ENCODE measurements at places on chromosomes 1 and 21. TPM values are rescaled to one million over a fixed set of nuclear protein-coding genes. Genes with fewer than 3 reads are reported as not detected.

PTPN22 gene
- 0.40 TPM for polyA plus RNA-seq

KCNE2 gene
- polyA plus RNA-seq: 0.49 TPM

SLC30A2 gene
- polyA plus RNA-seq: not detected

VPS45 gene
- polyA plus RNA-seq: 17.5 TPM

HES3 gene
- 7.7 TPM for polyA plus RNA-seq

PEX19 gene
- 18.4 TPM for polyA plus RNA-seq

UBXN10 gene
- polyA plus RNA-seq: 0.27 TPM

RIPPLY3 gene
- 3.1 TPM for polyA plus RNA-seq

RNU1-3 gene
- not detected for polyA plus RNA-seq

TLCD4 gene
- polyA plus RNA-seq: 4.2 TPM

PLEKHN1 gene
- polyA plus RNA-seq: 1.4 TPM

ACTN2 gene
- 2.2 TPM for polyA plus RNA-seq

FMO2 gene
- 0.31 TPM for polyA plus RNA-seq

TRIM67 gene
- polyA plus RNA-seq: not detected

ZFYVE9 gene
- polyA plus RNA-seq: 6.2 TPM

PYHIN1 gene
- polyA plus RNA-seq: not detected

C1orf21 gene
- 38.1 TPM for polyA plus RNA-seq

CAPN2 gene
- 8.8 TPM for polyA plus RNA-seq

AGT gene
- 0.11 TPM for polyA plus RNA-seq

SUCO gene
- polyA plus RNA-seq: 14.1 TPM

SELE gene
- polyA plus RNA-seq: not detected

NHLH1 gene
- polyA plus RNA-seq: 0.89 TPM

ITPKB gene
- polyA plus RNA-seq: 0.37 TPM

BCL10 gene
- polyA plus RNA-seq: 28.8 TPM

OTUD3 gene
- polyA plus RNA-seq: 3.0 TPM

GRIK3 gene
- polyA plus RNA-seq: 0.31 TPM

ENTREP3 gene
- polyA plus RNA-seq: 19.5 TPM

FCRL5 gene
- 0.54 TPM for polyA plus RNA-seq

ADAM15 gene
- polyA plus RNA-seq: 24.2 TPM

ZFP69 gene
- 5.1 TPM for polyA plus RNA-seq

HIVEP3 gene
- 0.30 TPM for polyA plus RNA-seq

SLAMF8 gene
- polyA plus RNA-seq: not detected

RGS2 gene
- 24.8 TPM for polyA plus RNA-seq

NUF2 gene
- polyA plus RNA-seq: 51.4 TPM

ANKRD35 gene
- 5.6 TPM for polyA plus RNA-seq

ZNF648 gene
- 0.24 TPM for polyA plus RNA-seq

KCND3 gene
- 0.18 TPM for polyA plus RNA-seq

SPOCD1 gene
- polyA plus RNA-seq: 0.73 TPM

CYP4A22 gene
- not detected for polyA plus RNA-seq

RGS8 gene
- polyA plus RNA-seq: 0.06 TPM

MYOG gene
- not detected for polyA plus RNA-seq

BRDT gene
- 0.12 TPM for polyA plus RNA-seq

TRIM17 gene
- 1.4 TPM for polyA plus RNA-seq

SPATA21 gene
- polyA plus RNA-seq: not detected

TSPEAR gene
- 0.45 TPM for polyA plus RNA-seq

KCNN3 gene
- 3.0 TPM for polyA plus RNA-seq

ZNF326 gene
- polyA plus RNA-seq: 35.1 TPM

LCE1F gene
- not detected for polyA plus RNA-seq

CFAP107 gene
- not detected for polyA plus RNA-seq

KCNJ15 gene
- not detected for polyA plus RNA-seq

RIMKLA gene
- polyA plus RNA-seq: 2.4 TPM

CLEC20A gene
- polyA plus RNA-seq: not detected

LMOD1 gene
- 1.0 TPM for polyA plus RNA-seq

KCNH1 gene
- not detected for polyA plus RNA-seq
